Stimulated activated CD8-positive, alpha-beta memory T cell treated with anti-CD3 and anti-CD28 coated beads, Interleukin-4, amount 100 ng/mL, for 4 hours (primary cell): ENCODE measurements at places on chromosomes 12 and 14.

- no peak for DNase-seq
Measured at GRCh38 chr12:91874086-91874865, 271.4 kb downstream of the BTG1 start.

GRCh38 chr12:40963751-40964150, 224.4 kb upstream of the PDZRN4 start:
- no peak for DNase-seq

- no peak for DNase-seq
Measured at GRCh38 chr14:24264298-24264697, 1.3 kb upstream of the TGM1 start.

DNA sequence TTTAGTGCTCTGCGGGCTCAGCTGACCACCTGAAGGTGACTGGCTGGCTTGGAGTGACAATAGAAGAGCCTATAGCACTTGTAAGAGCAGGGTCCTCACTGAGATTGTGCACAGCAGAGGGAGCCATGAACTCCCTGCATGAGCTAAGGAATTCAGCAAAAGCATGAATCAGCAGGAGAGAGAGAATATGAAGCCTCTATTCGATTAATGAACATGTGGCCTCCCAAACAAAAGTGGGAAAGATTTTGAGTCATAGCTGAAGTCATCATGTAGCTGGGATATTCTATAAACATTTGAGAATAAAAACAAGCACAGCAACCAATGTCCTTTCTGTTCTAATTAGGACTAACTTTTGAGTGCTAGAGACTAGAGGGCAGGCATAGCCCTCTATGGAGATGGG, 626.6 kb downstream of the DIO2 start:
- DNase-seq: no peak

- DNase-seq: no peak
Measured at GRCh38 chr12:120093336-120093591, 23.3 kb downstream of the RAB35 start.

- no peak for DNase-seq
Measured at GRCh38 chr14:65349100-65349499, 63.4 kb upstream of the FUT8 start.

- DNase-seq: no peak
Measured at GRCh38 chr12:84910549-84911241, 1.9 kb downstream of the SLC6A15 start.

DNA sequence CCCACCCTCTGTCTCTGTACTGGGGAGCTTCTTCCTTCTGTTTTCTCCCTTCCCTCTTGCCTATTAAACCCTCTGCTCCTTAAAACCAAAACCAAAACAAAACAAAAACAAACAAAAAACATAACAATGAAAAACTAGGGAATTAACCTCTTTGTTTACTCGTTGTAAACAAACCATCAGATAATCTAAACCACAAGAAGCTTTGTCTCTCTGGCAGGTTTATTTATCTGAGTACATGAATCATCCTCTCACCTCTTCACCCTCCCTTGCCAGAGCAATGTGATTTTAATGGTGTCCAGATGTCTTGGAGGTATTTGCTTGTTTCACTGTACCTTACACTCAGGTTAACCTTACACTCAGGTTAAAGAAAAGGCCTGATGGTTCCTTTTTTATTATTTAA, 66.1 kb downstream of the DYRK2 start:
- no peak for DNase-seq

- DNase-seq: no peak
Measured at GRCh38 chr12:120181991-120182631, 12.4 kb downstream of the GCN1 start.

DNA sequence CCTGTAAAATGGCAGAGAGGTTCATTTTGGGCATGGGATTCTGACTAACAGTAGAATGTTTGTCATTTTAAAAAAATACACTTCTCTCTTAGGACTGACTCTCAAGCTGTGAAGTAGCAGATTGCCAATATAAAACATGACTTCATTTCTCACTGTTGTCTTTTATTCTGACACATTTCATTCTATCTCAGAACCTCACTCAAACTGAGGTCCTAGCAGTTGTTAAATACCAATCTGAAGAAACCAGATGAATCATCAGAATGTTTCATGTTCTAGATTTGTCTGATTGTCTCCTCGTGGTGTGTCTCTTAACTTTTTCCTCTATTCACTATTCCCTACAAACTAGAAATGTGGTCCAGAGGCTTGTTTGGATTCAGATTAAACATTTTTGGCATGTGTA, 276.5 kb upstream of the NPAS3 start:
- DNase-seq: no peak

DNA sequence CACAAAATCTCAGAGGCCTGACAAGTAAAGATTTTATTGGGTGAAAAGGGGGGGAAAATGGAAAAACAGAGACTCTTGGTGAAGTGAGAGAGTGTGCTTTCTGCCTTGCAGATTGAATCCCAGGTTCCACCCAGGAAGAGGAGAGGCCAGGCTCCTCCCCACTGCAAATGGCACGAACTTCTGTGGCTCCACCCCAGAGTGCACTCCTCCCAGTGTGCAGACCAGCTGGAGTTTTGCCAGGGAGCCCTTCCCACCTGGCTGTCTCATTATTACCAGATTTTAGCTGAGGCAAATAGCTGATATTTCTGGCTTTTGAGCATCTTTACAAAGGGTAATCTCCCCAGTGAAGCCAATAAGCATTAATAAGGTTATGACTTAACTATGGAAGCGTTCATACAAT, 51.9 kb downstream of the TESPA1 start:
- no peak for DNase-seq

DNA sequence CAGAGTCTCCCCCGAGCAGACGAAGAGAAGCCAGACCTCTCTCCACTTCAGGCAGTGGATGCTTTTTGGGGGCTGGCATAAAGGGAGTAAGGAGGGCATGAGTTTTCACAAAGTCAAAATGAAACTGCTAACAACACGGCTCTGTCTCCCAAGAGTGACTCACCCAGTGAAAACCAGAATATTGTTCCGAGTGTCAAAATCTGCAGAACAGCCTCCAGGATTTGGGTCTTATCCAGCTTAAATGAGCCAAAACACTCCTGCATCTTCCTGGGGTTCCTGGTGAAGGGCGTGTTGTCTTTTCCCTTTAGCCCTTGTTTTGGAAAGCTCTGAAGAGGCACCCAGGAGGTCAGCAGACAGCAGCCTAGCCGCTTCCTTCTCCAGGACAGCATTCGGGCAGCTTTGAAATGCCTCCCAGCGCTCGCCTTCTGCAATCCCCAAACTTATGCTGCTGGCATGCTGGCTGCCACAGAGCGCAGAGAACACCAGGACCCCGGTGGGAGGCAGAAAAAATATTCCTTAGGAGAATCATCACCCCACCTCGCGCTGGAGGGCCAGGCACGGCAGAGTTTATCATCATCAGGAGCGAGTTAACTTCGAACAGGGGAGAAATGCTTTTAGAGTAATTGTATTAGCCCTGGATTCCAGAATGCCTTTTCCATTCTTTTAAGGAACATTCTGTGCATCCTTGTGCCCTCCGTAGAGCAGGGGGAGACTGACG, 117.7 kb upstream of the NCOR2 start:
- DNase-seq: no peak

DNA sequence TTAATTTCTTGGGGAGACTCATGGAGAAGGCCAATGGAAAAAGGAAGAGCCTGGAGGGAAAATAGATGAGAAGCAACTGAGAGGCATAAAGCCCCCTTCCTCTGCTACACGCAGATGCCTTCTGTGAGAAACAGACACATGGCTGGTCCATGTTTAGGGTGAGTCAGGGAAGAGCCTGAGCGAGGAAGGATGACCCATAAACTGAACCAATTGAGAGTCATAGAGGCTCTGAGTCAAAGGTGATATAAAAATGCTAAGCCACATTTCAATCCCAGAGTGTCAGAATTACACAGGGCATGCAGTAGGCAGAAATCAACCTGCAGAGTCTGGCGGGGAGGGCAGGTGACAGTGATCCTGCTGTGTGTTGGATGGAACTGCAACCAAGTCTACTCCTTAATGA, 30.1 kb upstream of the NEDD1 start:
- no peak for DNase-seq

GRCh38 chr12:21129906-21130305, 1.1 kb upstream of the SLCO1B1 start:
- no peak for DNase-seq

GRCh38 chr14:67564236-67564635, 31.1 kb downstream of the PLEKHH1 start:
- DNase-seq: no peak

- DNase-seq: no peak
Measured at GRCh38 chr12:119156401-119157044, 22.2 kb upstream of the HSPB8 start.

DNA sequence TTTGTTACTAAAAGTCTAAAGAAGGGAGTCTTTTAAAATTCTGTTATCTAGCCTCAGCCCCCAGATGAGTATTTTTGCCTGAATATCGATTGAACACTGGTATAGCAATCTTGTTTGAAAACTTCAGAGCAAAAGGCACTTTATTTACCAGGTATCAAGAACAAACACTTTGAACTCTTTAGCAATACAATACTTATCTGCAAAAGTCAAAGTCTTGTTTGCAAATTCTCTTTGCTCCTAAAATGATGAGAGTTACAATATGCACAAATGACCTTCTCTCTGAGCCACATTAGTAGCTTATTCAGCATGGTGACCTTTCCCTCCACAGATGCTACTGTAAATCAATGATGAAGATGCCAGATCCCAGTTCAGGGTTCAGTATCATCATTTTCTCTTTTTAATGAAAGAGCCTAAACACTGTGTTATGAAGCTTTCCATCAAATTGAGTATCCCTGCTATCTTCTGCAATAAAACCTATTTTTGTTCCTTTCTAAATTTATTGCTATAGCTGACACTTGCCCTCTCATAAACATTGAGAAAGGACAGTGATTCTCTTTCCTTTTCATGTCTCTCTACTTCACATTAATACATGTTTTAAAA, 752.7 kb upstream of the MGAT4C start:
- DNase-seq: no peak

- no peak for DNase-seq
Measured at GRCh38 chr14:95043314-95043713, 114.0 kb downstream of the DICER1 start.

DNA sequence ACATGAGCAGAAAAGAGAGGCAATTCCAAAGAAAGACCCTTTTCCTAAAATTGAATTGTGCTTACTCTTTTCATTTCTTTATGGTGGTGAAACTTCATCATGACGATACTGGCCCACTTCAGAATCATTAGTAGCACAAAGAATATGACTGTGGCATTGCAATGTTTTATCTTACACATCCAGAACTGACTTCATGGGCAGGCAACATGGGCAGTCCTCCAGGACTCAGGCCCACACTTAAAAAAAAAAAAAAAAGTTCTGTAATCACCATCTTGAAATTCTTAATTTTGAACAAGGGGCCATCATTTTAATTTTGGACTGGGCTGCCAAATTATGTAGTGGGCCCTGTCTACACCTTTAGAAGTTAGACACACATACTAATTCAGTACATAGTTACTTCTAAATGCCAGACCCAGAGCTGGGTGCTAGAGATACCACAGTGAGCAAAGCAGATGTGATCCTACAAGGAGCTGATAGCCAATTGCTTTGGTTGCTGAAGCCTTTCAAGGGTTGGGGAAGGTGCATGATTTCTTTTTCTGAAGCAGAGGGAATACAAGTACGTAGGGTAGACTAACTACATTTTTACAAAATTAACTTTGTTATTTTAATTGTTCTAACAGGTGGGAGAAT, 35.2 kb downstream of the HELB start:
- DNase-seq: no peak

- no peak for DNase-seq
Measured at GRCh38 chr12:8096281-8096915, 14.3 kb downstream of the NECAP1 start.

GRCh38 chr12:51322452-51322851, 1.5 kb downstream of the BIN2 start:
- no peak for DNase-seq

DNA sequence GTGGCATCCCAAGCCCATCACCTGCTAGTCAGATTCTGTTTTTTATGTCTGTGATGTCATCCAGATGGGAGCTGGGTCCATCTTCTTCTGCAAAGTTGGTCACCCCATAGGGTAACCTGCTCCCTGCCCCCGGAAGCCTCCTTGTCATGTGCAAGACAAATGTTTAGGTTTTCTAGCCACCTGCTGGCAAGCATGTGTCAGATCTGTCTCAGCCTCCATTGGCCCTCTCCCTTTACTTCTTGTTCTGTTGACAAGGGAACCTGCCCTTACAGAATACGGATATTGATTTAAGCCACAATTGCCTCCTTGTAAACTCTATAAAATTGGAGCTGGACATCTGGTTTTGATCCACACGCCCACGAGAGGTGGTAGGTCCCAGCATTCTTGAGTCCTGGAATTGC, 7.5 kb downstream of the NTF3 start:
- DNase-seq: no peak

- no peak for DNase-seq
Measured at GRCh38 chr14:94356379-94357056, 31.9 kb downstream of the SERPINA1 start.

- DNase-seq: no peak
Measured at GRCh38 chr12:51751661-51752060, 96.9 kb downstream of the FIGNL2 start.

GRCh38 chr14:92190768-92191167, 69.0 kb downstream of the CPSF2 start:
- no peak for DNase-seq

DNA sequence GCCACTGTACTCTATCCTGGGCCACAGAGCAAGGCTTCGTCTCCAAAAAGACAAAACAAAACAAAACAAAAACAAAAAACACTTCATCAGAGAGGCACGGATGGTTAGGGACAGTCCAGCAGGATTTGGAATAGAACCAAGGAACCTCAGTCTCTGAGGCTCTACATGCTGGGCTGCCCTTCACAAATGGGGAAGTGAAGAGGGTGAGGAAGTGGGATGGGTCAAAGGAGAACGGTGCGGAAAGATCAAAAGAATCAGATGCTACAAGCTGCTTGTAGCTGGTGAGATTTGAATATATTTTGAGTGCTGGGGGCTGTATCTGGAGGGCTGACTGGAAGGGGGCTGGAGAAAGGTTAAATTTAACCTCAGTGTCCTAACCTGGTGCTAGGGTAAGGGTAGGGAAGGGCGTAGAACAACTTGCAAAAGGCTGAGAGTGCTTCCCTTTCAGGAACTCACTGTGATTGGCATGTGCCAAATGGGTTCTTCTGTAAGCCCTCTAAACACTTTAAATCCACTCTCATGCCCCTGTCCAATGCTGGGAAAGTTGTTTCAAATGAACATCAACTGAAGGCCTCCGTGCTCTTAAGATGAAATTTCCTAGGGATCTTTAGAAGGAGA, 4.6 kb downstream of the FOXJ2 start:
- no peak for DNase-seq

DNA sequence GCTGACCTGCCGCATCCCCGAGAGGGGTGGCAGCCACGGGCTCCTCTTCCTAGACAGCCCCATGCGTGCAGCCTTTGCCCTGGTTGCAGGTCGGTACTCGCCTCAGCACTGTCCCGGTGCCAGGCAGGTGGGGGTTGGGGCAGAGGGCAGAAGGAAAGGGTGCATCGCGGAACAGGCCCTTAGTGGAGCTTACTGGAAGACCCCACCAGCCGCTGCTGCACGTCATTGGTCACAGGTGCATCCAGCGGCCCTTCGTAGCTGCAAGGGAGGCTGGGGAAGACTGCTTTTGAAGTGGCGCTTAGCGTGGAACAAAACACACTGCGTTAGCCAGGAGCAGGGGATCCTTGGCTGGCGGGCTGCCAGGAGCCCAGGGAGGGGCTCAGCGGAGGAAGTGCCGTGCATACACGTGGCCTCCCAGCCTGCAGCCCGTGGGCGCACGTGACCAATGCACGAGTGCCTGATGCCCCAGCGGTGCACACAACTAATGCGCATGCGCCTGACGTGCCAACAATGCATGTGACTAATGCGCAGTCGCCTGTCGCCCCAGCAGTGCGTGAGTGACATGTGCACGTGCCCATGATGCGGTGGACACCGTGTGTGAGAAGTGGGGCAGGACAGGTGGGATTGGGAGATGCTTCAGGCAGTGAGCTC, 5.0 kb upstream of the EP400 start:
- DNase-seq: no peak
